Uterus (tissue), 4 donors: ENCODE measurements at places on chromosomes 7 and 10.

DNA sequence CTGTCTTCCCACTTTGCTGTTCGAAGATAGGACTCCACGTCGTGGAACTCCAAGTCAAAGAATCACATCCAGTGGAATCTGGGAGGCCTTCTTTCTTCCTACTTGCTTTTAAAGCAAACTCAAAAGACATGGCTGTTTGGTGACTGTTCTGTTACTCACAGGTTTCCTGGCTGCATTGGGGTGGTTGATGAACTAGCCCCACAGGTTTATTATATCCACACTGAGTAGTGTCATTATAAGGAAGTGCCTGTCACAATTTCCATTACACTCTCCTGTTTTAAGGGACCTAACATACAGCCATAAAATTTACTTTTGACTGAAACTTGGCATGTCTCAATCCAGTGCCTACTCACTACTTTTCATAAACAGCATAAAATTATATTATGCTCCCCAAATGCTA lies 287.3 kb upstream of the SP4 start:
- no peak for DNase-seq

- DNase-seq = no peak
Observed at GRCh38 chr7:130949550-130949949, 215.5 kb upstream of the KLF14 start.

DNA sequence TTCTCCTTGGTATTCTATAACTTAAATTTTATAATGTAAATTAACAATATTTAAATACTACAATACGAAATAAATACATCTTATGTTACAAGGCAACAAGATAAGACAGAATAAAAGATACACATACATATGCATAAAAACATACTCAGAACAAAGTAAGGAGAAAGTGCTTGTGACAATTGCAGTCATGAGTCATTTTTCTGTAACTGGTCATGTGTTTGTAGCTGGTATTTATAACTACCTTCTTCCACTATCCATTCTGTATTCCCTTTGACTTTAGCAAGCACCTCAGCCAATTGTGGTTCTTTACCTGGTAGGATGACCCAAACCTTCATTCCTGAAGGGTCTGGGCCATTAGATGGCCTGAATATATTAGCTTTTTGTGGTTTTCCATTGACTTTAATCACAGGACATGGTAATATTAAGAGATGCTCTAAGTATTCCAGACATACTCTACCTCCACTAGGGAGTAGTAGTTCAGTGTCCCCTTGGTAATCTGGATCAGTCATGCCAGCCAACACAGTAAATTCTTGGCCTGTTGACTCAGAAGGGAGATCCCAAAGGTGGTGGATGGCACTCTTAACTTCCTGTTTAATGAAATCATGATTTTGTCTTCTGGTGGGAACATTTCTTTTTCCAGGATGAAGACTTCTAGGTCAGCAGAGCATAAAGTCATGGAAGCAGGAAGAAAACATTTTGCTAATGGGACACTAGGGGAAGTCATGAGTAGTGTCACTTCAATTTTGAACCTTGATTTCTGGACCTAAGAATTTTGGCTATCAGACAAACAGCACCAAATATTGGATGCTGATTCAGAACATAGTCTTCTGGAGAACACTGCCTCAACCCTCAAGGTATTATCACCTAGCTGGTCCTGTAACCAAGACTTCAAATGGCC lies 733.7 kb upstream of the IGFBP3 start:
- DNase-seq = no peak

DNA sequence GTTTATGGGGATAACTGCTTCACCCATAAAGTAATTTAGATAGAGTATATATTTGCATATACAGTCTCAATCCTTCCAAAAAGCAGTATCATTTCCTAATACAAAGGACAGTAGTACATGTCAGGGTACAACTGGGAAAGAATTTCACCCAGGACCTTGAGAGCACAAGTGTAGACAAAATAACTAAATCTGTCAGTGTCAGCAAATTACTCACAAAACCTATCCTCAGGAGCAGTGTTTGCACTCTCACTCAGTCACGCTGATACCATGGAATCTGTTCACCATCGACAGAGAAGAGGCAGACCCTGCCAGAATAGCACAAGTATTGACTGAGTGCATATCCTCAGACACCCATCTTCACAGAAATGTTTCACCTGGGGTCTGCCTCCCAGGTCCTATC lies 554.7 kb upstream of the PHF14 start:
- DNase-seq = no peak

GRCh38 chr10:59435707-59436106 lies 73.4 kb upstream of the FAM13C start:
- no peak for DNase-seq

DNA sequence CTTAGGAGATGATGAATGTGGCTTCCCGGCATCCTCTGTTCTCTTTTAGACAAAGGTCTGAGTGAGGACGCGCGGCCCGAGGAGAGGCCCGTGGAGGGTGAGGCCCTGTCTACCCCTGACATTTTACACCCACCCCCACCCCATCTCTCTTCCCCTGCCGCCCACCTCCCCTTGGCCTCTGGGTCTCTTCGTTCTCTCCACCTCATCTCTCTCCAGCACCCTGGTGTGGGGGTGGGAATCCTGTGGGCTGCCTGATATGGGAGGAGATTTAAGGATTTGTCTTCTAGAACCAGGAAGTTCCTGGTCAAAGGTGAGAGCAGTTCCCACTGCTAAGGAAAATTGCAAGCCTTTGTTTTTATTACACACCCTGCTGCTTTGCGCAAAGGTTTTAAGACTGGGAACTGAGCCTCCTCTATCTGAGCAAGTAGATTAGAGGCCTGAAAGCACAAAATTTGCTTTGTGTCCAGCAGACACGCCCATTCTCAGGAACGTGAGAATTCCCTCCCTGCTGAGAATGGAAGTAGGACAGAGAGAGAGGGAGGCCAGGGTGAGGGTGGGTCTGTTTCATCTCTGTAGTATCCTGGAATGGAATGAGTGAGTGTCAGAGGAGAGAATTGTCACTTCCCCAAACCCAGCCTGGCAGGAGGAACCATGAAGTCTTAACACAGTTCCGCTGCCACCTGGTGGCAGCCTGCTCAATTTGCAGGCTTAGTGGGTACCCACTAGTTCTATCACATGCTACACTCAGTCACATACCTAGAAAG lies 91.2 kb downstream of the GTF2IRD1 start:
- DNase-seq = no peak

GRCh38 chr7:122306320-122307227 lies 2.0 kb upstream of the FEZF1 start:
- DNase-seq = no peak

GRCh38 chr10:4561296-4561695 lies 264.7 kb upstream of the AKR1E2 start:
- DNase-seq = no peak

DNA sequence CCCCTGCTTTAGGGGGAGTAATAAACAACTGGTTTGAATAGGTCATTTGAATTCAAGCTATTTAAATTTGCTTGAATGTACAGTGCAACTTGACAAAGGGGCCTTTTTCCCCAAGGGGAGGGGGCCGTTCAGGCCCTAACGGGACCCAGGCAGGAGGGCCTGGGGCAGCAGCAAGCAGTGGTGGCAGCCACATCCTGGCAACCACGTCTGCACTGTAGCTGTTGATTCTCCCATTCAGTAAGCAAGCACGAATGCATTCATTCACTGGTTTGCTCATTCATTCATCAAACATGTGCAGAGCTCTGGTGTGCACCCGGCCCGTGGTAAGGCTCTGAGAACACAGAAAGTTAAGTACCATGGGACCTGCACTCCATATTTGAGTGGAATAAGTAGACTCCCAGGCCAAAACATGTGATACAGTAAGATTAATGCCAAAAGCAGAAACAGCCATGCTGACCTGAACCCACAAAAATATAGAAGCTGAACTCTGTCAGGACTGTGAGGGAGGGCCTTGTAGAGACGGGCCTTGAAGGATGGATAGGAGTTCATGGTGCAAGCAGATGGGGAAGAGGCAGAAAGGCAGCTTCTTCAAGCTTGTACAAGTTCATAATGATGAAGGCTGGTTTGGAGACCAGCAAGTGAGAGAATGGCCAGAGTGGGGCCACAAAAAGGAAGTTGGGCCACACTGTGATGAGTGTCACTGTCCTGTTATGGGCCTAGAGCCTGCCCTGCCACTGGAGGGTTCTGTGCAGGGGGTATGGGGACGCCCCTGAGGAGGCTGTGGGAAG lies 29.3 kb upstream of the C10orf53 start:
- DNase-seq = no peak

- DNase-seq = no peak
Observed at GRCh38 chr10:14653271-14654161, 121.2 kb downstream of the FAM107B start.

DNA sequence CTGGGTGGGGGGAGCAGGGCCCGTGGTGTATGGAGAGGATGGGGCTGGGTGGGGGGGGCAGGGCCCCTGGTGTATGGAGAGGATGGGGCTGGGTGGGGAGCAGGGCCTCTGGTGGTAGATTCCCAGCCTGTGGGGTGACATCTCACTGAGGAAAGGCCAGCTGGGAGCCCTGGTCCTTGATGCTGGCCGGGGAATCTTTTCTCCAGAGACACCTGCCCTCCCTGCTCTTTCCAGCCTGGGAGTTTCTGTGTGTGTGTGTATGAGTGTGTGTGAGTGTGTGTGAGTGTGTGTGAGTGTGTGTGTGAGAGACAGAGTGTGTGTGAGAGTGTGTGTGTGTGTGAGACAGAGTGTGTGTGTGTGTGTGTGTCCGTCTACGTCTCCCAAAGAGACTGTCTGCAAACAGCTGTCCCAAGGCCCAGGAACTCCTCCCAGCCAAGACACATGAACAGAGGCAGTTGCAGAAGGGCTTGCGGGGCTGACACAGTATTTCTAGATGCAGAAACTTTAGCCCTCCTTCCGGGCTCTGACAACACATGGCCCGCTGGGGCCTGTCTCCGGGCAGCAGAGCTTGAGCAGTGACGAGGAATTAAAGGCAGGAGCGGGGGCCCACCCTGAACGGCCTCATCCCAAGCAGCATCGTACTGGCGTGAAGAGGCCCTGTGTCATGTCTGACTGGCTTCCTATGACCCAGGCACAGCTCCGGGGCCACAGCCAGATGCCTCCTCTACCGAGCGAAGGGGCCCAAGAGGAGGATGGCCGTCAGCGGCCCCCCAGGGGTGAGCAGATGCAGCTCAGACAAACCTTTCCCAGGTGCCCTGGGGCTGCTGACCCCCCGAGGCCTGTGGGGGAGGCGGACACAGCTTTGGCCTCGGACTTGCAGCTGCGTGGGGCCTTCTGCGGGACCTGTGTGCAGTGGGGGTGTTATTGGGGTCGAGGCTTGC lies 24.3 kb downstream of the FAM20C start:
- peak; percentile 46 for DNase-seq
